Mononuclear cell (primary cell): ENCODE measurements at places on chromosomes 3 and 15. TPM values are rescaled to one million over a fixed set of nuclear protein-coding genes. Genes with fewer than 3 reads are reported as not detected.

The KCNAB1 gene
- not detected for total RNA-seq

The CIDEC gene
- not detected for total RNA-seq

The IRAK2 gene
- total RNA-seq: 14.6 TPM

The ERC2 gene
- total RNA-seq: 0.10 TPM

The CISH gene
- 1.2 TPM for total RNA-seq

The UBA5 gene
- total RNA-seq: 18.7 TPM

The PPARG gene
- 1.9 TPM for total RNA-seq

The DZIP1L gene
- total RNA-seq: 0.21 TPM

The CLSTN2 gene
- not detected for total RNA-seq

The CSPG5 gene
- total RNA-seq: 0.10 TPM

The ALPK3 gene
- 0.10 TPM for total RNA-seq

The ISLR gene
- not detected for total RNA-seq

The PIF1 gene
- 0.31 TPM for total RNA-seq

The ARPP21 gene
- not detected for total RNA-seq

The DNASE1L3 gene
- 1.6 TPM for total RNA-seq

The CNTN4 gene
- not detected for total RNA-seq

The RTP3 gene
- 0.10 TPM for total RNA-seq

The ACOX2 gene
- 0.73 TPM for total RNA-seq

The XCR1 gene
- total RNA-seq: 1.0 TPM

The ADAMTSL3 gene
- total RNA-seq: not detected

The CYP19A1 gene
- 0.31 TPM for total RNA-seq

The TPRG1 gene
- 2.4 TPM for total RNA-seq

The IL16 gene
- 89.8 TPM for total RNA-seq

The GSK3B gene
- 41.2 TPM for total RNA-seq

The NME9 gene
- total RNA-seq: 0.94 TPM

The DHFR2 gene
- 1.0 TPM for total RNA-seq

The GPX1 gene
- total RNA-seq: 149 TPM

The ZNF80 gene
- 1.2 TPM for total RNA-seq

The WDR5B gene
- 6.0 TPM for total RNA-seq

The EPHB3 gene
- 1.6 TPM for total RNA-seq

The SEMA6D gene
- under 0.01 TPM for total RNA-seq

The TRH gene
- total RNA-seq: 0.10 TPM

The TAGLN3 gene
- not detected for total RNA-seq

The KNL1 gene
- 3.3 TPM for total RNA-seq

The SUCNR1 gene
- total RNA-seq: 0.94 TPM

The LTK gene
- 1.6 TPM for total RNA-seq

The PARP9 gene
- 25.6 TPM for total RNA-seq

The ATP13A5 gene
- total RNA-seq: not detected

The PLA2G4D gene
- total RNA-seq: not detected

The GPR27 gene
- 5.1 TPM for total RNA-seq

The LNP1 gene
- 1.7 TPM for total RNA-seq

The CP gene
- total RNA-seq: 0.21 TPM

The MYZAP gene
- total RNA-seq: 5.1 TPM

The KY gene
- under 0.01 TPM for total RNA-seq

The CIP2A gene
- total RNA-seq: 8.2 TPM

The ARIH2 gene
- 120 TPM for total RNA-seq

The NEK11 gene
- total RNA-seq: 4.2 TPM

The DUSP7 gene
- 7.0 TPM for total RNA-seq

The AGTR1 gene
- 0.10 TPM for total RNA-seq

The PRSS50 gene
- total RNA-seq: not detected
